ENCODE measurements at places on chromosomes 11 and 22.

- DNase-seq: peak; percentile 2
These were observed 583 bp downstream of the PDGFD start for GRCh38 chr11:104163100-104164027.

DNA sequence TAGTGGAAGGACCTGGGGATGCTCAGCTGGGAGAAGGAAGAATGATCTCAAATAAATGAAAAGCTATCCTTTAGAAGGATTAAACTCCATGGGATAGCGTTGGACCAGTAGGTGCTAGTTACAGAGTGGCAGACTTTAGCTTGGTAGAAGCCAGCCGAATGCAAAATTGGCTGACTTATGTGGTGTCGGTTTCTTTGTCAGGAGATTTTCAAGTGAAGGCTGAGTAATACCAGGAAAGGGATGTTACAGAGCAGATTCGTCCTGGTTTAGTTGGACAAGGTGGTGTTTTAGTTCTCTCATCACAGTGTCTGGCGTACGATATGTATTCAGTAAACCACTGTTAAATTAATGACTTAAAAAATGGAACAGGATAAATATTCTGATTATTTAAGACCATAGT, 26.0 kb downstream of the FDX1 start:
- DNase-seq: no peak

DNA sequence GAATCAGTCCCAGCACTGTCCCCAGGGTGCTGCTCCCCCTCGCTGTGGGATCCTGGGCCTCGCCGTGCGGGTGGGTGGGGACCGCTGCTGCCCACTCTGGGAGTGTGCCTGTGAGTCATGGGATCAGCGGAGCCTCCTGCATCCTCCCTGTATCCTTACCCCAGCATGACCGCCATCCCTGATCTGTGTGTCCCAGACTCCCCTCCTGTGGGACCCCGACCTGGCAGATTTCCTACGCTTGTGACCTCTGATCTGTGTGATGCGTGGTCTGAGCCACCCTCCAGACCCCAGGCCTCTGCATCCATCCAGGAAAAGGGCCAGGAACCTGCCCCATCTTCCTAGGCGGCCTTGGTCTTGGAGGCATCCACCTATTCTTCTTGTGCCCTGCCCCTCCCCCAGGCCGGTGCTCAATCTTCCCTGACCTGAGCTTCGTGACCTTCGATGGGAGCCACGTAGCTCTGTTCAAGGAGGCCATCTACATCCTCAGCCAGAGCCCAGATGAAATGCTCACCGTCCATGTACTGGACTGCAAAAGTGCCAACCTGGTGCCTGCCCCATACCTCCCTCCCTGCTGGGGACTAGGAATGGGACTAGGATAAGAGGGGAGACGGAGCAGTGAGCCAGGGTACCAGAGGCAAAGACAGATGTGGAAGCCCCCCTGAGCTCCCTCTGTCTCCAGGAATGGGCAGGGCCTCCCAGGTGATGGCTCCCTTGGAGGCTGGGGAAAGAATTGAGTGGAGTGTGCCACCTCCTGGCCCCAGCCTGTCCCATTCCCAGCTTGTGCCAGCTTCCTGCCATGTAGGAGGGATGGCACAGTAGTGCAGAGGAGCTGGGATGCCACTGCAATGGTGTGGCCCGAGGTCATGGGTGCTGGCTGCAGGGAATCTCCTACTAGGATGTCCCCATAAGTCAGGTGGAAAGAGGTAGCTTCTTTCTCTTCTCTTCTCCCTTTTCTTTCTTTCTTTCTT, 65.4 kb downstream of the OTOG start:
- DNase-seq: no peak

DNA sequence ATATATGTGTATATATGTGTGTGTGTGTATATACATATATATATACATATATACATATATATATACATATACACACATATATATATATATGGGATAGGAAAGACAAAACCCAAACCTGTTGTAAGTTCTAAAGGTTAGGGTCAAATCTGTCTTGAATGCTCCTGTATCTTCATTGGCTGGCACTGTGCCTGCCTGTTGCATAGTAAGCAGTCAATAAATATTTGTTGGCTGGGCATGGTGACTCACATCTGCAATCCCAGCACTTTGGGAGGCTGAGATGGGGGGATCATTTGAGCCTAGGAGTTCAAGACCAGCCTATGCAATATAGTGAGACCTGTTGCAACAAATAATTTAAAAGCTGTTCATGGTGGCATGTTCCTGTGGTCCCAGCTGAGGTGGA, 205.4 kb downstream of the DBX1 start:
- DNase-seq: no peak

GRCh38 chr11:118338637-118339061, 3.9 kb downstream of the CD3D start:
- DNase-seq: no peak

DNA sequence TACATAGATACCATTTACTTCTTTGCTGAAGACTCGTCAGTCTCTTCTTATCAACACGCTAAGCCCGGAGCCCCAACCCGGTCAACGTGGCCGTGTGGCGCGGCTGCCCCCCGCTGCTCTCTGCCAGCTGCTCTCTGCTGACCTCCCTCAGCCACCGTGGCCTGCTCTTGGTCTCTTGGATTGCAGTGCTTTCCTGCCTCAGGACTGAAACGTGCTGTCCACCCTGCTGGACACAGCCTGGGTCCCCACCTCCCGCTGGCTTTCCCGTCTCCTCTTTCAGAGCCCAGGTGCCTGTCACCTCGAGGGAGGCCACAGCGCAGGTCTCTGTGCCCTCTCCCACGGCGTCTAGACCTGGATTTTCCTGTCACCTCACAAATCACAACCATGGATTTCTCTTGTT, 388.1 kb upstream of the B3GAT1 start:
- DNase-seq: no peak

DNA sequence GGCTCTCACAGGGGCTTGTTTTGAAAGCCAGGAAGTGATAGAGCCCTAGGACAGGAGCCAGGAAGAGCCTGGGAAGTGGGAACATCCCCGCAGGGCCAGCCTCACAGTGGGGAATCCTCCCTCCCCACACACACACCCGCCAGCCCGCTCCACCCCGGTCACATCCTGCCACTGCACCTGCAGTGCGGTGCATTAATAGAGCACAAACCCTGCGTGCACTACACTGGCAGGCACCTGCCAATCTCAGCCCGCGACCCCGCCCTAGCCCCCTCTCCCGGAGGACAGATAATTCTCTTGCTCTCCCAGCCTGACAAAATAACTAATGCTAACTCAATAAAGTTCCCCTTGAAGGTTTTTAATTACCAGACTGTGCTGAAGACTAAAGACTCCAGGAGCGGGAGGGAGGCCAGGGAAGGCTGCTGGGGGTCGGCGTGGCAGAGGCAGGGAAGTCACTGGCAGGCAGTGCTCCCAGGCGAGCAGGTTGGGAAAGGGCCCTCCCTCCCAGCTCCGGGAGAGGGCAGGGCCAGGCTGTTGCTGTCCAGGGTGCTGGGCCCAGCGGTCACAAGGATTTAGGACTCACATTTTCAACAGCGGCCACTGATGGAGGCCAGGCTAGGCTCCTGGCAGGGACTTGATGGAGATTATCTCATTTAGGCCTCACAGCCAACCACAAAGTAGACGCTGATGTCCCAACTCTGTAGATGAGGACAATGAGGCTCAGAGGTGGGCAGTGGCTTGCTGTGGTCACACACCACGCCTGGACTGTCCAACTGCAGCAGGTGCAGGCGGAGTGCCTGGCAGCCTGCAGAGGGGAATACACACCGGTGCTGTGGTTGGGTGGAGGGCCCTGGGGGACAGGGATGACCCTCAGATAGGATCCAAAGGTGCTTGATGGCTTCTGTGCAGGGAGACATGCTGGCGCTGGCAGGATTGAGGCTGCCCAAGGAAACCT, 23.9 kb upstream of the TCF20 start:
- peak; percentile 45 for DNase-seq

DNA sequence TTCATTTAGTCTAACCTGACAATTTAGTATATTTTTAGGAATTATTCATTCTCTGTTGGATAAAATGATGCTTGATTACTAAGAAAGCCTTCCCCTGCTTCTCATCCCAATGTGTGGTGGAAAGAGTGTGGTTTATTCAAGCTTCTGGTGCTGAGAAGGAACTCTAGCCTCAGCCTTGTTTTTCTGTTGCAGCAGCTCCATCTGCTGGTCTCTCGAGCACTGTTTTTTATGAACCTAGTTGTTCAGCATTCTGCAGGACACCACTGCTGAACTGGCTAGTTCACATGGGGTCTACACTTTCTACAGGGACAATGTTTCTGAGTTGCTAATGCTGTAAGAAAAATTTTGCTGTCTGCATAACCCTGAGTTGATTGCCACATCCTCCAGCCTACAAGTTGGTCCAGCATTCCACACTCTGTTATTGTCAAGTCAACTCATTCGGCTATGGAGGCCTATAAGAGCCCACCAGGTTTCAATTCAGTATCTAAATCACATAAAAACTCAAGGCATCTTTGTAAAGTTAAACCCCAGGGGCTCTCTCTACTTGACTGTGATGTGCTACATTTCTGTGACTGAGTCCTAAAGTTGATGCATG, 14.3 kb downstream of the OR2AG2 start:
- peak; percentile 22 for DNase-seq

- DNase-seq: no peak
These were observed 104.9 kb downstream of the FAM76B start for GRCh38 chr11:95684701-95685100.

DNA sequence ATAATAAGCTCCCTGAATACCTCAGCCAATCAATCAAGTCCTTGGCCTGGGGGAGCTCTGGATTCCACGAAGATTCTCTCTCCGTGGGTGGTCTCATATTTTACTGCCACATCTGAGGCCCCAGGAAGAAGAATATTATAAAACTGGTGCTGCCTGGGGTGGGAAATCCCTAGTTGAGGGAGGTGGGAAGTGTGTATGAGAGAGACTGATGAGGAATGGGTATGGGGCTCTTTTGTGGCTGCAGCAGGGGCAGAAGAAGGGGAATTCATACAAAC, 71.5 kb downstream of the SYN3 start:
- DNase-seq: no peak

- no peak for DNase-seq
These were observed 19.4 kb upstream of the TMPRSS4 start for GRCh38 chr11:118057251-118058145.

DNA sequence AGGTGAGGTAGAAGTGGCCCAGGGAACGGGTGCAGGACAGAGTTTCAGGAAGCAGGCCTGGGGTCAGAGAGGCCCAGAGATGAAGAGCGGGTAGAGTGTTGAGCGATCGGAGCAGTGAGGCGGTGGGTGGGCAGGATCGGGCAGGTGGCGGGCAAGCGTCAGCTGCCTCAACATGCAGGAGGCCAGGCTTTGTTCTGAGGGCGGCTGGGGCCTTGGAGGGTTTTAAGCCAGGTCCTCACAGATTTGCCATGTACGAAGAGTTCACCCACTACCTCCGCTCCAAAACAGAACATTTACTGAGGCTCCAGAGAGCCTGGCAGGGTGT, 29.4 kb downstream of the FLRT1 start:
- DNase-seq: no peak

DNA sequence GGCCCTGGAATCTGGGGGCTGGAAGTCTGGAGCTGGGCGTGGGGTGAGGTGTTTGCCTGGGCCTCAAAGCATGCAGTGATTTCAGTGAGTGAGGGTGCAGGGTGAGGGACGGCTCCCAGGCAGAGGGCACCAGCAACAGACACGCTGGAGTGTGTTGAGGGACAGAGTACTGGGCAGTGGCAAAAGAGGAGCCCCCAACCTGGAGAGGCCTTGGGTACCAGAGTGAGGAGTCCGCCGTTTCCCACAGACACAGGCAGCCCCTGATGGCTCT, 12.0 kb upstream of the TBC1D22A start:
- DNase-seq: no peak

- DNase-seq: no peak
These were observed 92.9 kb downstream of the MORC2 start for GRCh38 chr22:30875481-30876215.

GRCh38 chr22:20430101-20430719, 7.4 kb downstream of the SCARF2 start:
- DNase-seq: no peak

DNA sequence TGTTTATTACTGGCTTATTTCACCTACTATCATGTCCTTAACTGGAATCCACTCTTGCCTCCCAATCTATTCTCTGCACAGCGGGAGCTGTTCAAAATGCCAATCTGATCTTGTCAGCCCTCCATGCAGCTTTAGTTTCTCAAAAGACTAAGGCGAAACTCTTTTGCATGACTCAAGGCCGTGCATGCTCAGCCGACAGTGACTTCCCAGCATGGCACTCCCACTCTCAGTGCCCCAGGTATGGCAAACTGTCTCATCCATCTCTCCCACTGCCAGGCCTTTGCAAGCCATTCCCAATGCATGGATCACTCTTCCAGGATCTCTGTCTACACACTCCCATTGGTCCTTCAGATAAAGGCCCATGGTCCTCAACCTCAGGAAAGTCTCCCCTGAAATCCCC, 245.9 kb downstream of the LARGE1 start:
- no peak for DNase-seq

GRCh38 chr22:46654927-46655595, 34.9 kb downstream of the GRAMD4 start:
- peak; percentile 36 for DNase-seq

DNA sequence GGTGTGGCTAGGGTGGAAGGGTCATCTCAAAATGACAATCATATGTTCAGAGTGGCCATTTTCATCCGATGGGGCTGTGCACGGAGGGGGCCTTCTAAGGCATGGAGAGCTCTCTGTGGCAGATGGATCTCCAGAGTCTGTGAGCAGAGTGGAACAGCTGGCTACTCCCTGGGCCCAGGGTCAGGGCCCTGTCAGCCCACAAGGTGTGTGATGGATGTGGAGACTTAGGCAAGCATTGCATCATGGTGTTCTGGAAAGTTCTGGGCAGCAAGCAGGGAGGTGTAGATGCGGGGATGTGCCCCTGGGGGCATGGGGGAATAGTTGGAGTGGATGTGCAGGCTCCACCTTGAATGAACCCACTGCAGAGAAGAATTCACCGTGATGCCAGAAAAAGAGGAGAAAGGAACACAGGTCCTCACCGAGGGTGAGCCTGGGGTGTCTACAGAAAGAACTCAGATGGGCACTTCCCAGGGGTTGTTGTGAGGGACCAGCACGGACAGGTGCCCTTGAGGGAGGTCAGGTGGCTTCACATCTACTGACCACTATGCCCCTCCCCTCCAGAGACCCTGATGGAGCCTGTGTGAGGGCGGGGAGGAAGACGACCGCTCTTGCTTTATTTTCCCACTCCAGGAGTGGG, 51.1 kb downstream of the CHRDL2 start:
- DNase-seq: no peak

GRCh38 chr11:66883016-66883965, 26.4 kb downstream of the LRFN4 start:
- no peak for DNase-seq

DNA sequence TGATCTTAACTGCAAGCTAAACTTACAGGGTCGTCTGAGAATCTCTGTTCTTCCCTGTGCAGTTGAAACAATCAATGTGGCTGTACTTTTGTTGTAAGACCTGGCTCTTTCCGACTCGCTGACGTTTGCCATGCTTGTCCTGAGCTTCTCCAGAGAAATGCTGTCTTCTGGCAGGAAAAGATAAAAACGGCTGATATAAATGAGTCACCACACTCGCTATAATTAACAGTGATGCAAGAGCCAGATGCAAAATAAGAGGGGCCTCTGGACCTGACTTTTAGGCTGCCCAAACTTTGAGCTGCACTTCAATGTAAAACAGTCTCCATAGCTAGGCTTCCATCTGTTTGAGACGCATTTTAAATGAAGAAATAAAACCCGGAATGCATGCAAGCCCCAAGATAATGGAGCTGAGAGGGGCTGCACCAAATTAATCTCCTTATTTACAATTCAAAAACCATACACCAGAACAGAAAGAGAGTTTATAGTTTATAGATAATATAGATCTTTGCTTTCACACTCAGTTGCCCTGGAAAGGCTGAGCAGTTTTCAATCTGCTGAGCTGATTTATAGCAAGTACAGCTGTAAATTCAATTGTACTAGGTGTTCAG, 48.5 kb downstream of the WT1 start:
- no peak for DNase-seq
